Activated naive CD8-positive, alpha-beta T cell treated with anti-CD3 and anti-CD28 coated beads, Interleukin-2, amount 50 U/mL, for 24 hours (primary cell): ENCODE measurements at places on chromosomes 2 and 18.

- DNase-seq = no peak
Observed at GRCh38 chr2:18484625-18485024, 75.8 kb downstream of the RDH14 start.

- DNase-seq = no peak
Observed at GRCh38 chr2:55252832-55253231, 16.2 kb downstream of the MTIF2 start.

DNA sequence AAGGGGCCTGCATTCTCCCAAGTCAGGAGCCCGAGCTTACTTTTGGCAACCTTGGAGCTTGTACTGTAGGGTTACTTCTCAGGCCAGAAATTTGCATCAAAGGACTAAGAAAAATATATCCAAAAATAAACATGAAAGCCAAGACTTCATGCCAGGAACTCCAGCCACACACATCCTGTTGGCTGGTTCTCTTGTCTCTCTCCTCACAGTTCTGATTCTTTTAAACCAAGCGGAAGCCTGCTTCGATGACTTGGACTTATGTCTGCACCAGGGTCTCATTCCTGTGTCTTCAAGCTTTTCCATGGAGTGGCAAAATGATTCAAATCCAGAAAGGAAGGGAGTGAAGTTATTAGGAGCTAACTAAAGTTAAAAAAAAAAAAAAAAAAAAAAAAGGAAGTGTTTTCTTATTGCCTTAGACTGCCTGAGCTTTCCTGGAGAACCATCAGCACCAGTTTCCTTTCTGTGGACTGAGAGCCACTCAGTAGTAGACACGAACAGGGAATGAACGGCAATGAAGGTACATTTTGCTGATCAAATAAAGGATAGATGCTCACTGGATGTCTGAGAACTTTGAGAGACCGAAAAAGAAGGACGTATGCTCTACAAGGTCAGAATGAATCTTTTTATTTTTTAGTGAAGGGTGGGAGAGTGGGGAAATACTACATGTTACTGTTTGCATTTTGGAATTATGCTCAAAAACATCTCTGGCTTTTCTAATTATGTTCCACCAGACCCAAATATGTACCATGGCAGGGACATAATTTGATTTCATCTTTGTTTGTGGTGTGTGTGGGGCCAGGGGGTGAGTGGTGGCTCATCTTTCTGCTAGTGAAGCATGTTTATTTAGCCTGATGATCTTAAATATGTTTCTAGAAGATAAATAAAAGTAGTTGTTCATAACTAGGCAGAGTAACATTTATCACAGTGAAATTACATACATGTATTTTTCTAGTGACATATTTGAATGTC lies 86.0 kb downstream of the RAPGEF4 start:
- DNase-seq = no peak

DNA sequence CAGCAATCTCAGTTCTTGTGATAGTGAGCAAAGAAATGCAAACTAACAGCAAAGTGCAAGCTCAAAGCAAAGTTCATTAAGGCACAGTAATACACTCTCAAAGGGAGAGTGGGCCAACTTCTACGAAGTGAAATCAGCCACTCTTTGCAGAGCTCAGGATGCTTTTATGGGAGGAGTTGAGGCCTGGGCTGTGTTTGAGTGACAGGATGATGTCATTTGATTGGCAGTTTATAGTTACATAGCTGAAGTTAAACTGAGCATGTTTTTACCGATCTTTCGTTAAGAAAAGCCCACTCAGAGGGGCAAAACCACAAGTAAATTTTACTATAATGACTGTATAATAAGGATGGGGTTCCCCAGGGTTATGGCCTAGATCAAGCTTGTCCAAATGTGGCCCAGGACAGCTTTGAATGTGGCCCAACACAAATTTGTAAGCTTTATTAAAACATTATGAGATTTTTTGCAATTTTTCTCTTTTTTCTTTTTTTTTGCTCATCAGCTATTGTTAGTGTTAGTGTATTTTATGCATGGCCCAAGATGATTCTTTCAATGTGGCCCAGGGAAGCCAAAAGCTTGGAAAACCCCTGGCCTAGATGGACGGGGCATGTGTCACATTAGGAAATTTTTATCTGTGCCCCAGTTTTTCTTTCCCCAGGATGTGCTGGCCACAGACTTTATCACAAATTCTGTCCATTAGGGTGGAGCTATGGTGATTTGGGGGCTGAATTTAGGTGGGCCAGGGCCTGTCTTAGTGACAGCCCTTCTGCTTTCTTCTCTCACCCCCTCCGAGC lies 8.3 kb upstream of the DNAH7 start:
- no peak for DNase-seq

GRCh38 chr2:7119132-7119835 lies 202.1 kb downstream of the RNF144A start:
- DNase-seq = peak; percentile 18

DNA sequence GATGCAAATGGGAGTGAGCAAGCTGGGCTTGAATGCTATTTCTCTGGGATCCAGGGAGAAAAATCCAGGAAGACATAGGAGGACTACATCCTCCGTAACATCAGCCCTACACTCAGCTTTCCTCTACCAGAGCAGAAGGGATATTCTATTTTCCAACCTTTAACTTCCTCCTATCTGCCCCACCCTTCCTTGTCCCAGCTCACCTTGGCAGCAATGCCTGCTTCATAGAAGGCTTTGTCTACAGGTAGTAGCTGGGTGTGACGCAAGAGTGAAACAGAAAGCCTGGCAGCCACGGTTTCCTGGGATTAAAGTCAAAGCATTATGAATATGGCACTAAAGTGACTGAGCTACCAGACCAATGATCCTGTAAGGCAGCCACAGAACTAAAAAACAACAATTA lies 3.9 kb downstream of the KRTCAP3 start:
- no peak for DNase-seq

DNA sequence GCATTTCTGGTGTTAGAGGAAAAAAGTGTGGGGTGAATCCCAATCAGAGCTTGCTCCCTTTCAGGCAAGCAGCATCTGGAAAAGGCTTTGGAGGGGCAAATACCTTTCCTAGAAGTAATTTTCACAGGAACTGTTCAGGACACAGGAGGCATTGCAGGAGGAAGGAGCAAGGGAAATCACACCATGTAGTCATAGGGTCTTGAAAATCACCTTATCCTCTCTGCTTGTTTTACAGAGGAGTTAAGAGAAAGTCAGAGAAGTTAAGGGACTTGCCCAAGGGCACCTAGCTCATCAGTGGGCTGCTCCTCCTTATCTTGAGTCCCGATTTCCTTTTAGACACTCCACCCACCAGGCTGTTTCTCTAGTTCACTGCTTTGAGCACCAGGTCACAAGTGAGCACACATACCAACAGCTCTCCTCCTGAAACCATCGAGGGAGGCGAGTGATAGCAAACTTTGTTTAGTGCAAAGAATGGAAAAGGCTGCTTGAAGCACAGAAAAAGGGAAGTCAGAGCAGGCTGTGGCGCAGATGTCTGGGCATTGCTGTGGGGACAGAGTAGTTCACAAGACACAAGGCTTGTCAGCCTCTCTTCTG lies 89.2 kb upstream of the CXCR4 start:
- DNase-seq = peak; percentile 22

DNA sequence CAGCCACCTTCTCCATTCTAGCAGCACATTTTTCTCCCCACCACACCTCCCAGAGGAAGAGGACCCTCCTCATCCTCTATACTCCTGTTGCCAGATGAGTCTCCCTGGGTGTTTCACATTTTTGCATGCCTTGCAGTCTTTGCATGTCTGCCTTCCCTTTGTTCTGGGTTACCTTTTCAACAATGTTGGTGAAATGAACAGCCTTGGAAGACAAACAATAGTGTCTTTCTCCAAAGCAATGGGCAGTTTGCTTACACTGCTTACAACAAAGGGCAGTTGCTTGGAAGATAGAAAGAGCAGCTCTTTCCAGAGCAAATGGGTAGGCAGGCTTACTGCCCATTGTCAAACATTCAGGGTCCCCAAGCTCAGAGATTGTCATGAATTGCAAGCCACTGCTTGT lies 14.5 kb upstream of the SEH1L start:
- no peak for DNase-seq

DNA sequence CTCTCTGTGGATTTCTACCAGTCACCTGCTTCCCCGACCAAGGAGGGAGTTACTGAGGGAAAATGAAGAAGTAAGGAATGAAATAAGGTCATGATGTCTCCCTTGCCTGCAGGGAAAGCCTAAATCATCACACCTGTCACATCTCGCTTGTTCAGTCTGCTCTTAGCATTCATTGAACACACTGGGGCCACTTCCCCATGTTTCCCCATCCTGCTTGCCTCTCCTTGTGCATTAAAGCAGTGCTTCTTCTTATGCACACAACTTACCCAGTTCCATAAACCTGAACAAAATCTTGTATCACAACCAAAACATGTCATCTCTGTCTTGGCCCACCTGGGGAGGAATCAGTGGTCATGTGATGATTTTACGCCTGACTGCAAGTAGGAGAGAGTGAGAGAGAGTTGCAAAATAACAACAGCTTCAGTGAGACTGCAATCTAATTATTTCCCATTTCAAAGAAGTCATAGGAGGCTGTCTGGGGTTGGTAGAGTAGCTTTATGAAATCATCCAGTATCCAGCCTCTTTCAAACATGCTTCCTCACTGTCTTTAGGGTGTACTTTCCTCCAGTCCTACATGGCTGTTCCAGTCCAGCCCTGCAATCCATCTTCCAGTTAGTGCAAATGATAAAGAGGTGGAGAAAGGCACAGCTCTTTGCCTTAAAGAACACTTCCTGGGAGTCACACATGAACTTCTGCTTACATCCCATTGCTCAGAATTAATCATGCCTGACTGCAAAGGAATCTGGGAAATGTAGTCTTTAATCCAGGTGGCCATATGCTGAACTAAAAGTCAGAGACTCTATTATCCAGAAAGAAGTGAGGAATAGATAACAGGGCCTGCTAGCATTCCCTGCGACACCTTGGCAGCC lies 220.1 kb downstream of the HAUS1 start:
- DNase-seq = no peak
